ENCODE measurements at places on chromosomes 2 and 18.

DNA sequence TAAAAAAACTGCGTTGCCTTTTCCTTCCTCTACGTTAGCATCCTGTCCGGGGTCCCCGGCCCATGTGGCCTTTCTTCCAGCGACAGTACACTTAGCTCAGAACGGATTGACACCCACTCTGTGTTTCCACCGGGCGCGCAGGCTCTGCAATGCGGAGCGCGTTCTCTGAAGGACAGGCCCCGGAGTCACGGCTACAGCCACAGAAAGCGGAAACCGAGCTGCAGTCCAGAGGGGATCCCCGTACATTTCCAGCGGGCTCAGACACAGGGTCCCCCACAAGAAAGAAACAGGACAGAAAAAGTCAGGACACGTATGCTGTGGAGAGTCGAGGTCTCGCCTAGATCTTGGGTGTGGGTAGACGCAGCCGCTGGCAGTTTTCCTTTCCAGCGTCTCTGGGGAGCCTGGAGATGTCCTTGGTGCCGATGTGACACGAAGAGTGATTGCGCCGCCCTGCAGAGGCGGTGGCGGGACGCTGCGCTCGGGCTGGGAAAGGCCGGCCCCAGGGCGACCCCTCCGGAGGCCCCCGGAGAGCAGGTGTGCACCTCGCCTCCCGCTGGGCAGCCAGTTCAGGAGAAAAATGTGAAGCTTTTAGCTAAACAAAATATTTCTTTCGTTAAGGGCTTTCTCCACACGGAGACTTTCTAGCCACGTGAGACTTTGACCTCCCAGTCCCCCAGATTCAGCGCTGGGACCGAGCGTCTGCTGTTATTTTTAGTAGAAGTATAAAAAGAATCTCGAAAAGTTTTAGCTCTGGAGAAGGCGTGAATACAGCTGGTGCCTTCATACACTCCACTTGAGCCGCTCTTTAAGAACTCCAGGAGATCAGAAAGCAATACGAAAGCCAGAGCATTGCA is 1.3 kb upstream of the ACKR3 start:
- DNase-seq = no peak

DNA sequence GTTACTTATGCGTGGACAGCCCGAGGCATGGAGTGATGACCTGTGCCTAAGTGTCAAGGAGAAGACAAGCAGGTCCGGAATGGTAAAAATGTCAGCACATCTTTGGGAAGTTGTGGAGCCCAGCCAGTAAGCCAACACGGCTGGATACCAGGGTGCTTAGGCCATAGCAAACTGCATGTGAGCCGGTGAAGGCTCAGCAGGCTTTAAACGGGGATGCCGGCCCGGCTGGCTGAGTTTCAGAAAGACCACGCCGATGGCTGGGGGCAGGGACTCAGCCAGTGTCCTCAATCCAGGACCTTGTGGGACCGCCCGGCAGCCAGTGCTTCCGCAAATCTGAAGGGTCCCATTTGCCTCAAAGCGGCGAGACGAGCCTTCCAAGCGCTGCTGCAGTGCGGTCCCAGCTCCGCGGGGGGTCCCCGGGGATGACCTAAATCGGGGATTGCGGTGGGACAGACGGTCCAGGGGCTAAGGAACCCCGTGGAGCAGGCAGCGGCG is 946 bp upstream of the AGAP1 start:
- no peak for DNase-seq

DNA sequence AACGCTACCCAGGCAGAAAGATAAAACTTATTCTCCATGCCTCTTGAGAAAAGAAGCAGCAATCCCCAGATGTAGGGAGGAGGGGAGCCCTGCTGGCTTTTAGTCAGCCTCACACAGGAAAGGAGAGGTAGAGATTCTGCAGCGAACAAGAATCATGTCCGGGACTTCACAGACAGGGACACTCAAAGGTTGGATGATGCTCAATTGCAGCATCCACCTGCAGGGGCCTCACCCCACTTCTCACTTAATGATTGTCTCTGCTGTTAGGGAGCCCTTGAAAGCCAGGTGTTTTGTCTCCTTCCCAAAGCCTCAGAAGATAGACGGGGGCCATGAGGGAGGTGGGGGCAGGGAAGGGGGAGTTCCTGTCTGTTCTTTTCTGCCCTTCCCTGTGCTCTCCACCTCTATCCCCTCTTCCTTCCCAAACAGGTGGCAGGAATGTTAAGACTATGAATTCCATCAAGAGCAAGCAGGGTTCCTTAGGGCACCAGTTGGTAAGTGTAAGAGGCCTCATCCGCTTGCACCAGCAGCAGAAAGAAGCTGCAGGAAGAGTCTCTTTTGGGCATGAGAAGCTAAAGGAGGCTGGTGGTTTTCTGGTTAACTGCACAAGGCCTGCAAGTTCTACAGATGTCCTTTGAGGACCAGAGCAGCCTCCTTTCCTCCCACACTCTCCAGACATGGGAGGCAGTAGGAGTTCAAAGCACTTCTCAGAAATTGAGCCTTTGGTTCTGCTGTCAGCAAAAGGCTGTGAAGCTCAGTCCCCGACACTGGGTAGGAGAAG is 154.7 kb upstream of the TNP1 start:
- no peak for DNase-seq

- no peak for DNase-seq
Measured at GRCh38 chr2:206387808-206388207, 55.5 kb upstream of the ADAM23 start.

GRCh38 chr18:23618862-23619387 is 32.6 kb upstream of the NPC1 start:
- no peak for DNase-seq

GRCh38 chr18:73487966-73488365 is 620.2 kb upstream of the NETO1 start:
- DNase-seq = no peak

- DNase-seq = no peak
Measured at GRCh38 chr2:73947412-73948018, 20.8 kb downstream of the DGUOK start.

DNA sequence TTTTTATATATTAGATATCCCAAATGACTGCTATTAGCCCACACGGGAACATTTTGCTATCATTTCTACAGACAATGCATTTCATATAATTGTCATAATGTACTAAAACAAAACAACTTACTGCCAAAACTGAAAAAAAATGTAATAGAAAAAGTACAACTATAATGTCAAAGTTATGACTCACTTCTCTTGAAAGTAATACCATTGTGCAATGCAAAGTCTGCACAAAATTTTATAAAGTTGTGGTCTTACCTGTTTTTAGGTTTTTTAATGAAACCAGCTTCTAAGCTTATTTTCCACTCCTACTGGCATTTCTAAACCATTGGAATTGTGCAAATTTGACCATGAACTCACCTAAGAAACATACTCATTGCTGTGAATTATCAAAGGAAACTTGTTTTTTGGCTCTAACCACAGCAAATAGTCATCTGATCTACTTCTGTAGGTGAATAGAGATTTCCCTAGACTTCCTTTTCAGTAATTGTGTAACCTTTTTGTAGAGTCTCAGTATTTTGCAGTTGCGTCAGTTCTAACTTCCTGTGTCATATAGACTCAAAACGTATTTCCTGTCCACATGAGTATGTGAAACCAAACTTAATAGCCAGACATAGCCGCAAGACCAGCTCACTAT is 31.9 kb upstream of the TFPI start:
- no peak for DNase-seq

DNA sequence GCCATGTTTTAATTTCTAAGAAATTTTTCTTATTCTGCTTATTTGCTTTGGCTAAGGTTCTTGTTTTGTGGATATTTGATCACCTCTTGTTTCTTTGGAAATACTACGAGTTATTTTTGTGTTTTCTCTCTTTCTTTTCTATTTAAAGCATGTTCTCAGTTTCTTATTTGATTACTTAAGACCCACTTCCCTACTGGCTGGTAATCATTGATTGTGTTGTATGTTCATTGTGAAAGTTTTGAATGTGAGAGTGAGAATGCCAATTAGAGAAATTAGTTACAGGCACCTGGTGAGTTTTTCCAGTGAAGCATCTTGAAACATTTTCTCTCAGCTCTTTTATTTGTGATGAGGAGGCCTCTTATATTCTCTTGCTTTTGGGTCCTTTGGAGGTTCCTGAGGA is 226.7 kb upstream of the MC4R start:
- no peak for DNase-seq

GRCh38 chr2:213288913-213289700 is 4.8 kb downstream of the SPAG16 start:
- DNase-seq = no peak

DNA sequence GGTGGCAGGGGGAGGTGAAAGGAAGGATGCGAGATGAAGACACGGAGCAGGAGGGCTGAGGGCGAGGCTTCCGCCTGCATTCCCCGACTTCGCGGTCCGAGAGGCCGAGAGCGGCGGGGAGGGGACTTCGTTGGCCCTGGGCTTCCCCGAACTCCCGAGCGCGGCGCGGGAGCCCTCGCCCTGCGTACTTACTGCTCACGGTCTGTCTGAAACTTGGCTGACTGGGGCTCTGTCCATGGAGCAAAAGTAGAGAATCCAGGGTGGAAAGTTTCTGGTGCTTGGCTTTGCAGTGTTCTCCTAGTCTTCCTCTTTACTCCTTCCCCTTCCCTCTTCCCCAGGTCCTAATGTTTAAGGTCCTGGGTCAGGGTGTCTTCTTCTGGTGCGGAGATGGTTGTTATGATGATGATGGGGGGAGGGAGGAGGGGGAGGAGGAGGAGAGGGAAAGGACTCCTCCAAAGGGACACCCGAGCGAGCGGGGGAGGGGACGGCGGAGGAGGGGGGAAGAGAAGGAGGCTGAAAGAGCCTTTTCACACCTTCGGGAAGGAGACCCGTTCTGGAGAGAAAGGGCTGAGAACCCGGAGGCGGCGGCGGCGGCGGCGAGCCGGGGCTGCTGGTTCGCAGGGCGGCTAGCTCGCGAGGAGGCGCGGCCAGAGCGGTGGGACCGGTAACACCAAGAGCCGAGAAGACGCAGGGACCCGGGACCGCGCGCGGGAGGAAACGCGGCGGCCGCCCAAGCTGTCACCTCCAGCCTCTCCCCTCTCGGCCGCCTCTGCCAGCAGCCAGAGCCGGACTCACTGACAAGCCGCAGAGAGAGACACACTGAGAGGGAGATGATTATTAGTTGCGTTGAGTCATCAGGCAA is at the start of gene SATB2:
TSS of gene SATB2 (minus strand) at position 793 of the 862 bp plus-strand sequence. CDS start 1,902 bp downstream, outside the sequence.
- DNase-seq = peak; percentile 47

DNA sequence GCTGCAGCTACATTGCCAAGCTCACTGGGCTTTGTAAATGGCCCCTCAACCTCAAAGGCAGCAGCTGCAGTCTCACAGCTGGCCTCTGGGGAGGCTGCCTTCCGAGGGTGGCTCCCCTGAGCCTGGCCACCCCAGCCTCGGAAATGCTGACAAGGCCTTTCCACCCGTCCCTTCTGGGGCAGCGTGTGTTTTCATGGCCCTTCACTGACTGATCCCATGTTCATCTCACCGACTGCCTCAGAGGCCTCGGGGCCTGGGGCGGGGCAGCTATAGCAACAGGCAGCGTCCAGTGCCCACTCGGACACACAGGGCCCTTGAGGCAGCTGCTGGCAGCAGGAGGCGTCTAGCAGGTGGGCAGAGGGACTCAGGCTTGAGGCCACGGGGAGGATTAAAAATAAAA is 149.7 kb downstream of the GLI2 start:
- DNase-seq = no peak

GRCh38 chr18:55903911-55904310 is 315.9 kb upstream of the TCF4 start:
- no peak for DNase-seq

DNA sequence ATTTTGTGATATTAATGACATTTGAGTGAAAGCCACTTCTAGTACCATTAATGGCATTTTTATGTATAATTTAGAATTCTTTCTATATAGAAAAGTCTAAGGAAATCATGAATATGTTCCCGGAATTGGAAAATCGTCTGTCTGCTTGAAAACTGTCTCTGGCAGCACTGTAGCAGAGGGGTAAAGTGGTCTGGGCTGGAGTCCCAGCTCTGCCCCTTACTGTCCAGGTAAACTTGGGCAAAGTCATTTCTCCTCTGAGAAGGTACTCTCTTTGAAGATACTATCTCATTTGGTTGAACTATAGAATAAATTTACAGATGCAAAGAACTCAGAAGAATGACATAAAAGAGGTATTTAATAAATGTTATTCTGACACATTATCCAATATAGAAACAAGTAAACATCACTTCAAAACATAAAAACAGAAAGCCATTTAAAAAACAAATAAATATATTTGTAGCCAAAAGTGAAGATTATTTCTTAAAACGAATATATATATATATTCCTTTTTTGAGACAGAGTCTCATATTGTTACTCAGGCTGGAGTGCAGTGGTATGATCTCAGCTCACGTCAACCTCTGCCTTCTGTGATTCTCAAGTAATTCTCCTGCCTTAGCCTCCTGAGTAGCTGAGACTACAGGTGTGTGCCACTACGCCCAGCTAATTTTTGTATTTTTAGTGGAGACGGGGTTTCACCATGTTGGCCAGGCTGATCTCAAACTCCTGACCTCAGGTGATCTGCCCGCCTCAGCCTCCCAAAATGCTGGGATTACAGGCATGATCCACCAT is 149.8 kb upstream of the ITGA4 start:
- DNase-seq = no peak

Data from NCI-H748 treated with DMSO at 0.1 percent for 48 hours (cell line).